Eye (tissue), 1 donor: ENCODE measurements at places on chromosomes 5 and 9.

GRCh38 chr9:134486143-134486591 is 155.4 kb upstream of the COL5A1 start:
- no peak for DNase-seq

GRCh38 chr9:124854822-124855221 is 1.6 kb downstream of the WDR38 start:
- DNase-seq, result no peak

- DNase-seq, result no peak
These were observed 33.4 kb downstream of the TJP2 start for GRCh38 chr9:69207503-69207902.

DNA sequence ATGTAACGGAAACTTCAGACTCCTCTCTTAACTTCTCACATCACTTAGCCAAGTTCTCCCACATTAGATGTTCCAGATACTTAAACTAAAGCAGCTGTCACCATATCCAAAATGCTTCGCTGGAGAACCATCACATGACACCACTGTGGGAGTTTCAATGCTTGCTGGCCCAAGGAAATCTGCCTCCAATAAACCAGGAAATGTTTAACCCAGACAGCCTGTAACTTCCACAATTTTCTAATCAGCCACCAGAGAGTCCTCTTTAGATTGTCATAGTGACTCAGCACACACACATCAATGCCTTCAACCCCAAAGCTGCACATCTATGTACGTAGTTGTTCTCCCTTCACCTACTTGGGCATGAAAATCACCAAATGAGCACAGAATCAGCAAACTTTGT is 118.7 kb downstream of the LPAR1 start:
- DNase-seq, result no peak

DNA sequence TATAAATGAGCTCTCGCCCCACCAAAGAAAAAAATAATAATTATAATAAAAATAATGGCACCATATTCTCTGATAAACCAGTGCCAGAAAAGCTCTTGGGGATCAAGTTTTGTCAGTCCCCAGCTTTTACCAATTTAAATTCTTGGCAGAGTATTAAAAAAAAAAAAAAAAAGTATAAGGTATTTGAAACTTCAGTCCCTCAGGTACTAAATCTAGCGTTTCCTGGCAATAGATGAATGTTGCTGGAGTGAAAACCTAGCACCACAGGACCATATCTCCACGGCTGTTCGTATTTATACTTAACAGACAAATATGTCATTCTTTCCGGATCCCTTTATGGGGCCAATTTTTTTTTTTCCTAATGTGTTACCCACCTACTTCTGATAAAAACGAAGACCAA is 646.2 kb downstream of the CCDC171 start:
- DNase-seq, result no peak
